Endodermal cell (in vitro differentiated cells): ENCODE measurements at places on chromosomes 6 and 20. TPM values are rescaled to one million over a fixed set of nuclear protein-coding genes. Genes with fewer than 3 reads are reported as not detected.

The TNF gene
- total RNA-seq, result not detected in 2 replicates

GRCh38 chr6:151248295-151248694, 8.5 kb downstream of the AKAP12 start:
- DNase-seq, result no peak

The GNAS-AS1 gene
- 5.6 to 11.5 TPM (median 9.7 TPM) in 3 replicates for total RNA-seq

The TOMM34 gene
- total RNA-seq, result 38.5 to 43.9 TPM (median 42.5 TPM) in 3 replicates

GRCh38 chr6:6397842-6398241, 77.4 kb upstream of the F13A1 start:
- peak; percentile 17 for DNase-seq

DNA sequence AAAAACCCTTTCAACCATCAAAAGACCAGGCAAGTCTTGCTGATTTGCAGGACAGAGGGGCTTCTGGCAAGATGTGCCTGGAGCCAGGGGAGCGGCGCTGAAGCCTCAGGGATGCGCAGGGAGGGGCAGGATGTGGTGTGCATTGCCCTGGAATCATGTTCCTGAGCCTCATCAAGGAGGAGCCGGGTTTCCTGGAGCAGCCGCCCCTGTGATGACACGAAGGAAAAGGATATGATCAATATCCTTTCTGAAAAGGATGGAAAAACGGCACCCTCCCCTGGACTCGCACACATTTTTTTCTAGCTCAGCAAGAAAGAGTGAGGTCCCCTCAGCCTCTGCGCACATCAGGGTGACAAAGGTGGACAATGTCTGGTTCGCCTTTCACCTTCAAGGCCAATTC, 173.1 kb upstream of the SSTR4 start:
- no peak for DNase-seq

DNA sequence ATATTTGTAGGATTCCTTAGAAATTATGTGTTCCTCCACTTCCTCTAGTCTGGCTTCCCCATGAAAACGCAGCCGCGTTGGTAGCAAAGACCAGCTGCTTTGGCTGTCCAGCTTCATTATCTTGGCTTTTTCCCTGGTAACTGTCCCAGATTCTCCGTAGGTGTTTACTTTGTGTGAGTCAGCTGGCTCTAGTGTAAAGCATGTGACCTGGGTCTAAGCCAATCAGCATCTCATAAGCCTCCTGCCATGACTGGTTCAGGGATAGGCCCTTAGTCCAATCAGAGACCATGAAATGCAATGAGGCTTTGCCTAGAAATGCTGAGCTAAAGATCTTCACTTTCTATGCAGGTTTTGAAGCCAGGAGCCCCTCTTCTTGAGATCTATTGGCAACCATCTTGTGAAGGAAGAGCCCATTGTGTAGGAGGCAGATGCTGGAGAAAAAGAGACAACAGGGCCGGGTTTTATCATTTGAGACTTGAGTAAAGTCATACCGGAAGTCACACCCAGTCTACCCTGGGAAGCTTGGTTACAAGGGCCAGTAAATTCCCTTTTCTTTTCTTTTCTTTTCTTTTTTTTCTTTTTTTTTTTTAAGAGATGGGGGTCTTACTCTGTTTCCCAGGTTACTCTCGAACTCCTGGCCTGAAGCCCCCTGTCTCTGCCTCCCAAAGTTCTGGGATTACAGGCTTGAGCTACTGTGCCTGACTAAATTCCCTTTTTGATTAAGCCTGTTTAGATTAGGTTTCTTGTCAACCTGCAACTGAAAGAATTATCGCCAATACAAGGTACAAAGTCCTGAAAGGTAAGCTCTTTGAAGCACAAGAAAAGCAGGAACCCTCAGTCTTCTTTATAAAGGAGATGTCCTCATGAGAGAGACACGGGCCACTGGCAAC, 256.5 kb upstream of the RREB1 start:
- no peak for DNase-seq

GRCh38 chr6:52390361-52390727, 28.4 kb downstream of the PAQR8 start:
- no peak for DNase-seq

GRCh38 chr20:18624948-18625347, 37.1 kb downstream of the DTD1 start:
- DNase-seq, result no peak

The OOEP gene
- total RNA-seq, result not detected in 2 replicates

DNA sequence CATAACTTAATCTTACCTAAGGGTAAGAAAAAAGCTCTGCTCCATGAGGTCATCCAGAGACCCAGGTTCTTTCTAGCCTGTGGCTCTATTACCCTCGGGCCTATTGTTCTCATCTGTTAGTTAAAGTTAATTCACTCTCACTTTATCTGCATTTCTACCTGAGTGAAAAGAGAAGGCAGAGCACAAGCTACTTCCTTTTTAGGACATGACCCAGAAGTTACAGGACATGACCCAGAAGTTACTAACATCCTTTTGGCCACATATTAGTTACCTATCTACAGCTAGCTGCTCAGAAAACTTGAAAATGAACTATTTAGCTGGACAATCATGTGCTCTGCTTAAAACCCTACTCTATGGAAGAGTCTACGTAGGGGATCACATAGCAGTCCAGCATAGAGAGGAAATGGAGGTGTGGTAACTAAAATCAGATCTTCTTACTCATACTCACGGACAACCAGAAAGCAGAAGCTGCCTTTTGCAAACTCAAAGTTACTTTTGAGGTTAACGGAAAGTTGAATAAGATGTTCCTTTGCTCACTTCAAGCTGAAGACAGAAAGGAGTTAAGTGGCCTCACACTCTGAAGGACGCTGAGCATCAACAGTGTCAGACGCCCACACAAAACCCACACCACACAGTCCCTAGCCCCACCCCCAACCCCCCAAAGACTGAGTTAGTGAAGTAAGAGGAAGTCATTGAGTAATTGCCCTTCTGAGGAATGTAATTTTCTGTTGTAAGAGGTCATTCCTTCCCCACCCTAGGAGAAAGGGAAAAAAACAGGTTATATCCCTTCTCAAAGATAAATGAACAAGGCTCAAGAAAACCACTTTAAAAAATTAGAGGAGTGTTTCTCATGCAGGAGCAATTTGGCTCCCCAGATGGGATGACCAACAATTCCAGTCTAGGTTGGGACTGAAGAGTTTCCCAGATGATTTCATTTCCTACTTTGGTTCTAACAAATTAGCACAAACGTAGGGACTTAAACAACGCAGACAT, 45.9 kb upstream of the TAB2 start:
- no peak for DNase-seq

The CNR1 gene
- total RNA-seq, result 10.8 and 12.2 TPM in 2 replicates

The ZC3H12D gene
- total RNA-seq, result 0.20 to 0.42 TPM (median 0.21 TPM) in 3 replicates

The HFE gene
- total RNA-seq, result 1.7 to 2.7 TPM (median 2.1 TPM) in 3 replicates

- no peak for DNase-seq
Measured at GRCh38 chr6:166009385-166010031, 158.1 kb downstream of the TBXT start.

DNA sequence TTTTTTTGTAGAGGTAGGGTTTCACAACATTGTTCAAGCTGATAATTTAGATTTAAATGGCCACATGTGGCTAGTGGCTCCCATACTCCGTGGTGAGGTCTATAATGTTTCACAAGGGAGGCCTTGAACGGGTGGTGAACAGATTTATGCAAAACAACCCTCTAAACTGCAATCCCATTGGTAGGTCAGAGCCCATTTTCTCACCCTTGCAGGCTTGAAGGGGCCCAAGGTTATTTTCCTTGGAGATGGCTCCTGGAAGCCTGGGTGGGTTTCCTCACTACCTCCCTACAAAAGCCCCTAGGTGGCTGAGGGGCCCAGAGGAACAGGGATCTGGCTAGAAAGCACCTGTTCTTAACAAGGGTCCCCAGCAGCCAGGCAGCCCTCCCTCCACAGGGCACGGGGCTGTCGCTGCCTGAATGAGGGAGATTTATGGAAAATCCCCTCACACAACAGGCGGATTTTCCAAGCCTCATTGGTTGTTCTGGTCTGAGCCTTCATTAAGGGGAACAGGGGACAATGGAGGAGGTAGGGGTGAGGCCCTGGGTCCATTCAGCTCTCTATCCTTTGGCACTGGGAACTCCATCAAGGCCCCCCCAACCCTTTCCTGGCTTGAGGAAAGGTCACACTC, 64.6 kb downstream of the VEGFA start:
- DNase-seq, result no peak

The TCF15 gene
- total RNA-seq, result 2.2 to 4.8 TPM (median 2.9 TPM) in 3 replicates

GRCh38 chr6:24546439-24546838, 51.7 kb downstream of the ALDH5A1 start:
- DNase-seq, result no peak

DNA sequence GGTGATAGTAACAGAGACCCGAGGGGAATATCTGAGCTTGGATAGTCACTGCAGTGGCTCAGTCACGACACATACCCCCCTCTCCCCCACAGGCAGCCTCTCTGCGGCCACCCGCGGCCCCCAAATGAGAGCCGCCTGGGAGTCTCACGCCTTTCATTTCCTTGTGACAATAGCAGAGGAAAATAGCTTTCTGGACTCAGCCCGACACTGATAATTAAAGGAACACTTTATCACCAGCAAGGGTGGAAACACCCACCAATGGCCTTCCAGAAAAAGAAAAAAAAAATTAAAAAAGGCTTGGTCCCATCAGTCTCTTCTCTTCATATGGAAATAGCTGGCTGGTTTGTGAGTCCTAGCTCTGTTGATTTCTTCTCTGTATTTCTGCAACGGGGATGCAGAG, 35.1 kb upstream of the KCNG1 start:
- DNase-seq, result peak; percentile 55

GRCh38 chr20:62978561-62978943, 26.0 kb downstream of the SLC17A9 start:
- DNase-seq, result no peak

DNA sequence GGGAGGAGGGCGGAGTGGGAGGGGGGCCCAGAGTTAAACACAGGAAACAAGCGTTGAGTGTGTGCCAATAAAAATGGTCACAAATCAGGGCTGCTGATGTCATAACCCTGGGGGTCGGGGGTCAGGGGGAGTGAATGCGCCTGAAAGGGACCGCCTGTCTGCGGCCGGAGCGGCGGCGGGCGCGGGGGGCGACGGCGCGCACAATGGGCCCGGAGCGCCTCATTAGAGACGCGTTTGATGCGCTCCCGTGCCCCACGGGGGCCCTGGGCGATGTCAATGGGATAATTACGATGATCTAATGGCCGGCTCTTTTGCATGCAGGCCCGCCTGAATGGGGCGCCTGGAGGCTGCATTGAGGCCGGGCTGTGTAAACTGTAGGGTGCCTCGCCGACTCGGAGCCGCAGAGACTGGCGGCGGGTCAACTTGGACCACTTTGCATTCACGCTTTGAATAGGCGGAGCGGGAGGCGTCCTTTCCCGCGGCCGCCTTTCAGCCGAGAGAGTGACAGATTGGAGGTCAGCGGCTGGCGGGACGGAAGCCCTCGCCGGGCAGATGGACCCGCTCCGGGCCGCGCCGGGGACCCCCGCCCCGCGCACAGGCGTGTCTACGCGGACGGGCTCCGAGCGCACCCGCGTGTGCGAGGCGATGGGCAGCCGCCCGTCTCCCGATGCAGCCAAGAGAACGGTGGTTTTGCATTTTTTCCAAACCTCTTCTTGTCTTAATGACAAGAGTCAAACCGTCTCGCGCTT, 296.1 kb downstream of the TFAP2C start:
- peak; percentile 92 for DNase-seq

The RAET1E gene
- total RNA-seq, result not detected in 2 replicates

The MSH5 gene
- total RNA-seq, result 33.0 and 35.7 TPM in 2 replicates

The PRR18 gene
- 0.09 and 0.11 TPM in 2 replicates for total RNA-seq

The DEFB116 gene
- not detected in 2 replicates for total RNA-seq

The PPP2R5D gene
- 51.7 and 59.1 TPM in 2 replicates for total RNA-seq

- DNase-seq, result no peak
Measured at GRCh38 chr6:142843361-142843760, 101.6 kb downstream of the HIVEP2 start.

DNA sequence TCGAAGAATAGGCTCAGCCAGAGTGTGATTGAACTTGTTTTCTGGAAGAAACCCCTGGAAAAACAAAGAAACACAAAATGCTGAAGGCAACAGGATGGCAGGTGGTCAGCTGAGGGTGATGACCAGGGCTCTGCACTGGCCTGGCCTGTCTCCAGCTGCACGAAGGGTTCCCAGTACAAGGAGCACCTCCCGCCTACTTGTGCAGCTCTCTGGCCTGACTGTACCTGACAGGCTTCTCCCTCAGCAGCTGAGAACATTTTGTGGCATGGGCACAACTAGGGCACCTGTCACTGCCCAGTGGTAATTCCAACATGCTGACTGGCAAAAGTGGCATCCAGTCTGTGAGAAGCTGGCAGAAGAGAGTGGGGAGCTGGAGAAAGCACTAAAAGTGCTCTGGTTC, 38.8 kb upstream of the EMILIN3 start:
- no peak for DNase-seq

- DNase-seq, result no peak
Measured at GRCh38 chr6:79627422-79627821, 3.7 kb upstream of the SH3BGRL2 start.

GRCh38 chr20:25300496-25301170, 52.7 kb downstream of the PYGB start:
- DNase-seq, result no peak

DNA sequence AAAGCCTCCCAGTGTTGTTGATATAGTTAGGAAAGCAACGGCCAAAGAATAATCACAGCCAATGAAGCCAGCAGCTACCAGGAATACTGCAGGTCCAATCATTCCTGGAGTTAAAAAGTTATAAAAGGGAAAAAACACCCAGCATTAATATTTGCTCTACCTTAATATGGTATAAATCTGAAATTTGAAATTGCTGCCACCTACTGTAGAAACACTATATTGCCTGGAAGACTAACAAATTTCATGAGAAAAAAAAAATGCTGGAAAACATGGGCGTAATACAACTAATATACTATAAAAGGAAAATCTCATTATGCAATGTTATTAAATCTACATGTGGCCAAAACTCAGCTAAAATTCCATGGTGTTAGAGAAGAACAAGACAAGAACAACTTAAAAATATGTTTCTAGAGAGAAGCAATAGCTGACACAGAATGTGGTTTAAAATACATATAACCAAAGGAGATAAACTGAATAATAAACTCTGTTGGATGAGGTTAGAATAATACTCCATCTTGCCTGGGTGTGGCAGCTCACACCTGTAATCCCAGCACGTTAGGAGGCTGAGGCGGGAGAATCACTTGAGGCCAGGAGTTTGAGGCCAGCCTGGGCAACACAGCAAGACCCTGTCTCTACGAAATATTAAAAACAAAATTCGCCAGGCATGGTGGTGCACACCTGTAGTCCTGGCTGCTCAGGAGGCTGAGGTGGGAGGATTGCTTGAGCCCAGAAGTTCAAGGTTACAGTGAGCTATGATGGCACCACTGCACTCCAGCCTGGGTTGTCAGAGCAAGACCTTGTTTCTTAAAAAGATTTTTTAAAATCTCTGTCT, 43.1 kb downstream of the SLC17A5 start:
- DNase-seq, result no peak

- DNase-seq, result no peak
Measured at GRCh38 chr6:137717074-137718073, 149.7 kb upstream of the TNFAIP3 start.
